Activated T-cell treated with anti-CD3 and anti-CD28 coated beads for 1 hour (primary cell): ENCODE measurements at places on chromosomes 3 and 15.

- DNase-seq: no peak
Measured at GRCh38 chr3:184283681-184284080, 7.9 kb downstream of the ECE2 start.

DNA sequence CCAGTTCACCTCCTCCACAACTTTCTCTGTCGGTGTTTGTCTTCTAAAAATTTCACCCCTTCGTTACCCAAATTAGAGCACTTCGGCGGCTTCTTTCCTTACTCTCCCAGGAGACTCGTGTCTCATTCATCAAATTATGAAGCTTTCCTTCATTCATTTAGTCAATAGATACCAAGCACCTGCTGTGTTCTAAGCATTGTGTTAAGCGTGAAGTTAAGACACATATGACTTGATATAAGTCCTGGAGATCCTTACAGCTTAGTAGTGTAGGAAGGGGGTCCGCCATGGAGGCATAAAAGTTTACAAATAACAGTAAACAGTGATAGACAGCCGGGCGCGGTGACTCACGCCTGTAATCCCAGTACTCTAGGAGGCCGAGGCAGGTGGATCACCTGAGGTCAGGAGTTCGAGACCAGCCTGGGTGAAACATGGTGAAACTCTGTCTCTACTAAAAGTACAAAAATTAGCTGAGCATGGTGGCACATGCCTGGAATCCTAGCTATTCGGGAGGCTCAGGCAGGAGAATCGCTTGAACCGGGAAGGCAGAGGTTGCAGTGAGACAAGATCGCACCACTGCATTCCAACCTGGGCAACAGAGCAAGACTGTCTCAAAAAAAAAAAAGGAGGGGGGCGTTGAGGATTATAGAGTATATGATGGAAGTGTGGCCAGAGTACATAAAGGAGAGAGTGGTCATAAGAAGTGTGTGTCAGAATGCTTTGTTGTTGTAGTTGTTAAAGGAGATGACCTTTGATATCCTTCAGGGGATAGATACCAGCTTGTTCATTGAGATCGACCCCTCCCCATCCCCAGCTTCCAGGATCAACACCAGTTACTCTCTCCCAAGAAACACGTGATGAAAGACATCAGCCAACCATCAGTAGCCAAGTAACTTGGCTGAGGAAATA, 744 bp upstream of the CCDC32 start:
- DNase-seq: no peak

- no peak for DNase-seq
Measured at GRCh38 chr15:79307251-79307650, 3.7 kb upstream of the TMED3 start.

DNA sequence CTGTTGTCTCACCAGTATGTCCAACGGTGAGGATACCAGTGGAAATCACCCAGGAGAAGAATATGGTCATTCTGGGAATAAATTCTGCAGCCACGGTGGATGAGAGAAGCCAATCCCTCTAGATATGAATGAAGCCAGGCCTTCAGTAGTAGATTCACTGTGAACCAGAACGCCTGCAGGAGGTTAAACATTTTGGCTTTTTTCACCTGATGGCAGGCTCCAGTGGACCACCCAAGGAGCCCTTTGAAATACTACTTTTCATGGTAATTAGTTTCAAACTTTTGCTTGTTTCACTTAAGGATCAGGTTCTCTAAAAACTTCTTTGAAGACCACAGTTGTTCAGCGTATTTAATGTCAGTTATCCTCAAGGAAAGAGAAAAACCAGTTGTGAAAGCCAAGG, 353.4 kb downstream of the RORA start:
- no peak for DNase-seq

- DNase-seq: no peak
Measured at GRCh38 chr3:123706871-123707270, 122.0 kb upstream of the HACD2 start.

DNA sequence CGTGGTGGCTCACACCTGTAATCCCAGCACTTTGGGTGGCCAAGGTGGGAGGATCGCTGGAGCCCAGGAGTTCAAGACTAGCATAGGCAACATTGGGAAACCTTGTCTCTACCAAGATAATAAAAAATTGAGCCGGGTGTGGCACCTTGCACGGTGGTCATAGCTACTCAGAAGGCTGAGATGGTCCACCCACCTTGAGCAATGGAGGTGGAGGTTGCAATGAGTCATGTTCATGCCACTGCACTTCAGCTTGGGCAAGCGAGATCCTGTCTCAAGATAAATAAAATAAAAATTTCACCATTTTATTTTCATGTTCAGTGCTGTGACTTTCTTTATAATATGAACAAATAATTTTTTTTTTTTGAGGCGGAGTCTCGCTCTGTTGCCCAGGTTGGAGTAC, 12.5 kb downstream of the MAPK6 start:
- no peak for DNase-seq

DNA sequence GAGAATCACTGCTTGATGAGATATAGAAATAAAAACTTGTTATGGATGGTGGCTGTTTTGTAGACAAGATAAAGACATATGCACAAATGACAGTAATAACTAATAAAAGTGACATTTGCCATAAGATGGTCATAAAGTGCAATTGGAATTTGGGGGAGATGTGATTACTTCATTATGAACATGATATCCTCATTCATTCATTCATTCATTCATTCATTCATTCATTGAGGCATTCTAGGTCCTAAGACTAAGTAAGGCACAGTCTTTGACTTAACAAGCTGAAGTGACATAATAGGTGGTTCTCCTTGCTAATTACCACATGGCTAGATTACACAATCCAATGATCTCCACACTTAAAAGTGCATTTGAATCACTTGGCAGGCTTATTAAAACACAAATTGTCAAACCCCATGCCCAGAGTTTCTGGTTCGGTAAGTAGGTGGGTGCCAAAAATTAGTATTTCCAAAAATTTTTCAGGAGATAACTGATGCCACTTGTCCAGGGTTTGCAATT, 18.9 kb downstream of the RAP2B start:
- DNase-seq: no peak

DNA sequence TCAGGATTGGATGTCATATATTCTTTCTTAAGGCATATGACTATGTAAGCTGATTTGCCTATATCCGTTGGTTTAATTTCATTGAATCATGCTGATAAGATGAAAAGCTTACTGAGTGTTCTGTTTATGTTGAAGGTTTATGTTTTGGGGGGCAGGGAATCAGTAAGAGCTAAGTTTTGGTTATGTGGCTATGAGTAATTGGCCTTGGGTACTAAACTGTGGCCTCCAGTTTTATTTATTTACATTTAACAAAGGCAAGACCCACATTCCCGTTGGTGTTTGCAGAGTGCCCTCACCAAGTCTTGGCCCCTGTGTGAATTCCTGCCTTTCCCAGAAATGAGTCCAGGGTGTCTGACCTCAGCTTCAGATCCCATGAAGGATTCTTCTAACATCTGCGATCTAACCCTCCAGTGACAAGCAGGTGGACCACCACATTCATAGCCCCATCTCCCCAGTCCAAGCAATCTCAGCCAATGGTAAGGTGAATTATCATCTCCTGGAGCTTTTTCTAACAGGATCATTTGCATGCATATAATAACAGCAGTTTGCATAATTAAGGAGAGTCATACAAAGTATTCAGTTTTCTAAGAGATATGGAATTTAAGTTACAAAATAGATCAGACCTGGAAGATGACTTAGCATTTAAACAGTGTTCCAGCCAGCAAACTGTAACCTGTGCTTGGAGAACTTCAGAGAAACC, 27.4 kb downstream of the GLDN start:
- DNase-seq: no peak

DNA sequence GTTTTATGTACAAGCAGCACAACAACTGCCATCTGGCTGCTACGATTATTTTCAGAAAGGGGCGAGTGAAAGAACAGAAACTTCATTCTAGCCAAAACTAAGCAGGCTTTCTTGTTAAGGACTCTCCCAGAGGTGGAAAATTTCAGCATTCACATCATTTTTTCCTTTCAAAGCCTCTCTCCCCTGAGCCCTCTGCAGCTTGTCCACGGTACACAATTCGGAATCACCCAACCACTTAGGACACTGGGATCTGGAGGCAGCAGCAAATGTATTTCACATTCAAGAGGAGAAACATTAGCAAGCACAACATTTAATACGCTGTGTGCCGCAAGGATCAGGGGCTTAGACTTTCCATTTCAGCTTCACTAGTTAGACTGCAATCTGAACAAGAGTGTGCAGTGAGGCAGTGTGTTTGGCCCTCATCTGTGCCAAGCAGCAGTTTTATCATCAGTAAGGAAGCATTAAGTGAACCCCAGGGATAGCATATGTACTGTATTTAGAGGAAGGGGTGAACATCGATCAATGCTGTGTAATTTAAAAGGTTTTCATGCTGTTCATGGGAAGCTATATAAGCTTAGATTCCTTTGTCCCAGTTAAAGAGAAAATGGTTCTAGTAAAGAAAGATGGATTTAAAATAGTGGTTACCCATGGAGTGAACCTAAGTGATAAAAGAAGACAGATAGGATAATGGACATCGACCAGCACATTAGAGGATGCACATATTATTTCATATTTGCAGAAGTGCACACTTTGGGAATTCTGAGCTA, 504.9 kb downstream of the TBL1XR1 start:
- no peak for DNase-seq

- DNase-seq: no peak
Measured at GRCh38 chr3:69033470-69033869, 18.7 kb downstream of the TMF1 start.
